ENCODE measurements at places on chromosomes 4 and X.

DNA sequence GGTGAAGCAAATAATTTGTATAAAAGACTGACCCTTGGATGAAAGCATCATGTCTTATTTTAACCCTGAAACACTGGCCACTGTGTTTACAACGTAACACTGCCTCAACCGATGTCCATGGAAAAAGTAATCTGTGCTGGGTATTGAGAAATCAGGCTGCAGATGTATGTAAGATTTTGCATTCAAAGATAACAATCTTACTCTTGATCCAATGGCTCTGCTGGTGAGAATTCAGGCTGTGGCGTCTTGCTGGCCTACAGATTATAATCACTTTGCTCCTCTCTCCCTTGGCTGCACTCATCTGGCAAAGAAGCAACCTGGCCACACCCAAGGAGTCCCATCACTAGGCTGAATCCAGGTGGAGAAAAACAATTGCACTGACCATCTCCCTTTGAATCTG is 7.5 kb downstream of the ADGRA3 start:
- DNase-seq, result no peak

- DNase-seq, result no peak
Measured at GRCh38 chrX:47751670-47752069, 85.0 kb upstream of the ZNF81 start.

DNA sequence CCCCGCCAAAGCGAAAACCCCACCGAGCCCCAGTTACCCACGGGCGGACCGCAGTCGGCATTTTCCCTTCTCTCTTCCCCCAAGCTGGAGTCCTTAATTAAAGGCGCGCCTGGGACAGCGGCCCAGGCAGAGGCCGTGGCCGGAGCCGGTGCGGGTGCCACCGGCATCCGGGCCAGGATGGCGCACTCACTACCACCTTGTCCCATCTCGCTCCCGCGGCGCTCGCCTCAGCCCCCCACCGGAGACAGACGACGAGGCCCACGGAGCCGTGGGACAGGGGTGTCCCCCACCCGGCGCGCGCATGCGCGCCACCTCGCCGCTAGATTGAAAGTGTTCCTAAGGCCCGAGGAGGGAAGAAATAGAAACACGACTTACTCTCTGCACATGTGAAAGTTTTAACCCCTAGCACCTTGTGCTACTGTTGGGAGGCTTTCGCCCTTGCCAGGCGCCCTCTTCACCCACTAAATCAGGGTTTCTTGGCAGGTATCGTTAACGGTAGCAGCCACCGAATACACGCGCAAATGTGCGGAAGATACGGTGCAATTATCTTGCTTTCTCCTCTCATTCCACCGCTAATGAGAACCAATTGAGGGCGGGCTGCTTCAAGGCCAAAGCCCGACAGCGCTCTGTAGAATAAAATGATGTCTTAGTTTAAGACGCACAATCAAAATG is 64.3 kb upstream of the CCDC160 start:
- peak; percentile 18 for DNase-seq

DNA sequence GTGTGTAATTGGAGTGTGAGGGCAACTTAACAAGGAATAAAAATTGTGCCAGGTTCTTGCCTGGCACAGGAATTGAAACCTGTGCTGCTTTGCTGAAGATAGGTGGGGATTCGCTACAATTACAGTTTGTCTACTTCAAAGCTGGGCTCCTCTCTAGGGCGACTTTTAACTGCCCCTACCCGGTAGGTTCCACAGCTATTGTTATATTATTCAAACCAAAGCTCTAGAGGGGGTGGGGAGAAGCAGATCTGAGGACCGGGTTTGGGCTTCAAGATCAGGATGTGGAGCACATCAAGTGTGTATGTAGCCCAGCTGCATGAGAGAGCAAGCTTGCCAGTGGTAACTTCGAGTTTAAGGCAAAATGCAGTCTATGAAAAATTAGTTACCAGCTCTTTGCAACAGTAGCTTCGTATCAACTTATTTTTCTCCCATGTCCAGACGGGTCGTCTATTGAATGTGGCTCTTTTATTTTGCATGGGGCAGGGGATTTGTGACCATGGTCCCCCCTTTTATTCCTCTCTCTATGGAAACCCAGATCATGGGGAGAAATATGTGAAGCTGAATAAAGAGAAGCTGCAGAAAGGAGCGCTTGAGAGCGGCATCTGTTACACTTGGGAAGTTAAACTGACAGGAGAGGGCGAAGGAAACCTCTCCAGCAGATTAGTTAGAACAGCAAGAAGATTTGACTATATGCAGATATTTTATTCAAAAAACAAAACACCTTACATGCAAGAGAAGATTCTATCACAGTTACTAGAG is 3.2 kb upstream of the POU3F4 start:
- DNase-seq, result no peak

DNA sequence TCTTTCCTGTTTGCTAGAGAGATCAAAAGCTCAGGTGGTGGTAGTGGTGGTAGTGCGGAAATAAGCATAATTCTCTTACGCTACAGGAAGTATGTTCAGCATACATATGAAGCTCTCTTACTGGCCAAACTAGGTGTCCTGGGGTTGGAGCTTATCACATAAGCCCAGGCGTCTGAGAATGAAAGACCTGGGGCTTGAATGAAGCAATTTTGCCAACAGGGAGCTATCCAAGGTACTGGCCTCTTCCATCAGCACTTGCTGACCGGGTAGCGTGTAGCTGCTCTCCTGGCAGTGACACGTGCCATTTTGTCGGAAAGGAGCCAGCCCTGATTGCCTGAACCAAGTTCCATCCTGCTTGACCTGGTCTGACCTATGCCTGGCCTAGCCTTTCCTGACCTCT is 65.9 kb upstream of the HPF1 start:
- DNase-seq, result peak; percentile 59

DNA sequence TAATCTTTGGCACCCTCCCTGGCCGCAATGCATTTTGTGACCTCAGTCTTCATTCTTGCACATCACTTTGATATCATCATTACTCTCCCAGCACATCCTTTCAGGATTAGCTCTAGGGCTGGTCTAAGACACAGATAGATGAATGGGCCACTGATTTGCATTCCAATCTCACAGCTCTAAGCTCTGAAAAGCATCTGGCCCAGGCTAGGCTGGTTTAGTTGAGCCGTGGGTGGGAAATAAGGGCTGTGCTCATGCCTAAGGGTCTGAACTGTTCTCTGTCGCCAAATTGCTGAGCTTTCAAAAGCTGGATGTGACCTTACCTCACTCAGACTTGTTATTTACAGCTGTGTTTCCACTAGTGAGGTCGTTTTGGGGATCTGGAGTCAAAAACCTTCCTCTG is 30.0 kb upstream of the SLC9A7 start:
- no peak for DNase-seq

GRCh38 chr4:1402516-1403091 is 3.6 kb downstream of the NKX1-1 start:
- no peak for DNase-seq

- DNase-seq, result no peak
Measured at GRCh38 chrX:72236841-72237240, 2.0 kb downstream of the ERCC6L start.

GRCh38 chrX:15744181-15744867 is 6.3 kb downstream of the CA5B start:
- no peak for DNase-seq

- DNase-seq, result no peak
Measured at GRCh38 chr4:129355031-129355430, 259.1 kb downstream of the C4orf33 start.

DNA sequence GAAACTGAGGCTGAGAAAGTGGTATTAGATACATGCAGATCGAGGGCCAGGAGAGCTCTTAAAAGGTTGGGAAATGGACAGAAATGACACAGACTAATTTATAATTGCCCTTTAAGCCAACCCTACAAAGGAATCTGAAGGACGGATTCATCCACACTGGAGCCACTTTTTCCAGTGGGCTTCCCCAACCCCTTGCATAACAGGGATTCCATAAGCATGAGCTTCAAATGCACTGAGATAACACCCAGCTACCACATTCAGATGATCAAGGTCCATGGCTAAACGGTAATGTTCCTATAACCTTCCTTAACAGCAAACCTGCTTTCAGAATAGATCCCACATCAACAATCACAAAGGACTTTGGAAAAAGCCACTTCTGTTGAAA is 34.2 kb downstream of the PLAC1 start:
- DNase-seq, result no peak
